ELR (cell line): ENCODE measurements at places on chromosomes 13 and 19.

DNA sequence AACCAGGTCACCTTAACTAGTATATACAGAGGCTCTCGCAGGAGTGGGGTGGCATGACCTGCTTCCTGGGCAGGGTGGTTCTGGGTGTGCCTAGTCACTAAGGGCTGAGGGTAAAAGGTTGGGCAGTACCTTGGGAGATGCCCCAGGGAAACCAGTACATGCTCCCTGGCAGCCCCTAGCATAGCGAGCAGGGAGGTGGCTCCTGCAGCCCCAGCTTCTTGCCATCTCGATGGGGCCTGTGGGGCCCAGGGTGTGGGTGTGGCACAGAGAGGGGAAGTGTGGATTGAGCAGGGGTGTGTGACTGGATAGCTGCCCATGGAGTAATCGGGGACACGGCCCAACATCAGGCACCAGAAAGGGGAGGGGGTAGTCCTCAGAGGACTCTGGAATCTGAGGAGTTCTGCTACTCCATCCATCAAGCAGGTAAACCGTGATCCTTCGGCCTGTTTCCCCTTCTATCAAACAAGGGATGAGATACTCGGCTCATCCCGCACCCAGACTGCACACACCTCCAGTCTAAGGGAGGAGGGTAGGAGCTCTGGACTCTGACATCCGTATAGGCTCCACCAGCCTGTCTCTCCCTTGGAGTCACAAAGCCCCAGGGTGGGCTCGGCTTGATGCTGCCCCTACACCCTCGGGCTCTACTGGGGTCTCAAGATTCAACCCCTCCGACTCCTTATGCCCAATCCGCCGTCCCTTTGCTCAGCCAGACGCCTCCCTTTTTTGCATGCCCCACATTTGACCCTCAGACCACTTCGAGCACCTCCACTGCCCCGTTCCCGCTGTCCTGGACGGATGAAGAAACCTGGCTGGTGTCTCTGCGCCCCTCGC, 1.1 kb downstream of the ZBTB45 start:
- peak; percentile 5 for DNase-seq

DNA sequence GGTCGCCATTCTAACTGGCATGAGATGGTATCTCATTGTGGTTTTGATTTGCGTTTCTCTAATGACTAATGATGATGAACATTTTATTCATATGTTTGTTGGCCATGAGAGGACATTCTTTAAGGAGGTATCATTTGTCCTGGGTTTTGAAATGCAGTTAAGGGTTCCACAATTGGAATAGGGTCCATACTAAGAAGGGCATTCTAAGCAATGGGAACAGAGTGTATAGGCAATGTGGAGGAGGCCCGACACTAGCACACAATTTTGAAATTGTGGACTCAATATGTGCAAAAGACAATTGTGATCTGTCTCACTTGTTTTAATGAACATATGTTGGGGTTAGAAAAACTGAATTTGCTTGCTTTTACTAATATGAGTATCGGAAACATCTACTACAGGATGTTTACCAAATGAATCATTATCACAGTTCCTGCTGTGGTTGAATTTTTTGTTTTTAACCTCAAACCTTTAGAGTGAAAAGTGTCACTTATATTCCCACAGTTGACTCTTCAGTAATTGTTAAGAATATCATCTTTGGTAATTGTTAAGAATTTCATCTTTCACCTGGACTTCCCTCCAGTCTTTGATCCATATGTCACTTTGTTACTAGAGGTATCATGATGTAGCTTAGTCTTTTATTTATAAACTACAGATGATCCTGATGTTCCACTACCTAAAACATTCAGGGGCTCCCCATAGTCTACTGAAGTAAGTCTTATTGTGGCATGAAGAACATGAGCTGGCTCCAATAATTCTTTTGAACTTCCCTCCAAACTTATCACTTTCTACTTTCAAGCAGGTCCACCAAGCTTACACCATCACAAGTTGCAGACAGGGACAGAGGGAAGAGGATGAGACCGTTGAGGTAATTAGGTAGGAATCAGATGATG, 109.7 kb upstream of the KLF12 start:
- DNase-seq: peak; percentile 95

GRCh38 chr13:74066937-74067336, 67.3 kb downstream of the KLF12 start:
- no peak for DNase-seq

DNA sequence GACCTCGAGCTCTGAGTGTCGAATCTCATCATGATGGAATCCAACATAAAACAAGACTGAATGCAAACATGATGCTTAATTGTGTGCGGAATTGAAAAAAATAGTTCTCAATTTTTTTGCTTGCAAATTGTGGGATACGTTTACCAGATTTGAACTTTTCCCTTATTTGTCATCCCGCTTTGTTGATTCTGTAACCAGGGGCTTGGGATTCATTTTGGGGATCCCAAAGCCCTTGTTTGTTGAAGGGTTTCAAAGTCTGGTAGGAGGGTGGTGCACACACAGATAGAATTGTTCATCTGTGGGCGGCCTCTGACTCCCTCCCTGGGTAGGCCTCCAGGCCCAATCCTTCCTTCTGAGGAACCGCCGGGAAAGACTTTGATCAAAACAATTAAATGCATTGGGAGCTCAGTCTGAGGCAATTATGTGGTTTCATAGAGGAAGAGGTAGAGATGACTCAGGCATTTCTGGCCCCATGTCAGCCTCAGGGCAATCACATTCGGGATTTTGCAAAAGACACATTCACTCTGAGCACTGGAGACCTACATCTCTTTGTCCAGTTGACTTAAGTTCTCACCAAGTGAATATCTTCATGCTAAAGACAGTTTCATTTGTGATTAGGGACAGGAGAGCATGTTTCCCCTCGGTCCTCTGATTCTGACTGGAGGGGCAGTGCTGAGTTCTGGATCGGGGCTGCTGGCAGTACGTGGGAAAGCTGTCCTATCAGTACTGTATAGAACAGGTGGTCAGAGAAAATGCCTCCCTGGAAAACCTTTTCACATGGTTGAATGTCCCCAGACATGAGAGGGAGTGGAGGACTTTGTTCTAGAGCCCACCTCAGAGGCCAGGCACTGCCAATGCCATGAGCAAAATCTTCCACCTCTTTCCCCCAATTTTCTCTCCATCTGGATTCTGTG, 27.8 kb upstream of the IGFL4 start:
- DNase-seq: peak; percentile 95

- peak; percentile 95 for DNase-seq
Measured at GRCh38 chr19:19821366-19821951, at the start of gene ZNF506. ZNF506 (minus strand) TSS chr19:19821750; CDS start chr19:19821603, 147 bp downstream.

DNA sequence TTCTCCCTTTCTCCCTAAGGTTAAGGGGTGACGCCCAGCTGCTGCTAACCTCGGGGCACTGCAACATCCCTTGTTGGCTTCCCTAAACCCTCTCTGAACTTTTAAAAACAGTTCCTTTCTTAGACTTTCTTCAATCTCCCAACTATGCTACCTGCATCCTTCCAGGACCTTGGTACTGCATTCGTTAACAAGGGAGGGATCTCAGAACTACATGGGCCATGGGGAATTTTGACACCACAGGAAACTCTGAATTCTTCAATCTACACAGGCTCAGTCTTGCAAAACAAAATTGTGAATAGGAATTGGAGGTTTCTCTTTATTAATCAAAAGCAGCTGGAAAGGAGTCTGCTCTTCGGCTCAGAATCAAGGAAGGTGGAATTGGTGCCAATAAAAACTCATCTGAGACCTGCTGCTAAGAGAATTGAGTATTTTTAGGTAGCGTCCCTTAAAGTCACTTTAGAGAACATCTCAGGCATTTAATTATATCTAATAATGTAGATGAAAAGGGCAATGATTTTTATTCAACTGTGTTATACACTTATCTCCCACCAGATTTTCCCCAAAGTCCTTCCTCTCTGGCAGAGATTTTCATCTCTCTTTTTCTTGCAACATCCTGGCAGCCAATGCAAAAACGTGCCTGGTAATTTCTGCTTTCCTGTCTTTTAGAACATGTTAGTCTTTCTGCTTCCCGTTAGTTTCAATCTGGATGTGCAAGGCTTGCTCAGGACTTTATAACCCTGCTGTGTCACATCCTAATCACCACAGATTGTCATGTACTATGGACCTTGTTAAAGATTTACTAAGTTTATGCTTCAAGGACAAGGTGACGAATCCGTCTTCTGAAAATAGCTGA, 69.1 kb upstream of the SLC15A1 start:
- no peak for DNase-seq

DNA sequence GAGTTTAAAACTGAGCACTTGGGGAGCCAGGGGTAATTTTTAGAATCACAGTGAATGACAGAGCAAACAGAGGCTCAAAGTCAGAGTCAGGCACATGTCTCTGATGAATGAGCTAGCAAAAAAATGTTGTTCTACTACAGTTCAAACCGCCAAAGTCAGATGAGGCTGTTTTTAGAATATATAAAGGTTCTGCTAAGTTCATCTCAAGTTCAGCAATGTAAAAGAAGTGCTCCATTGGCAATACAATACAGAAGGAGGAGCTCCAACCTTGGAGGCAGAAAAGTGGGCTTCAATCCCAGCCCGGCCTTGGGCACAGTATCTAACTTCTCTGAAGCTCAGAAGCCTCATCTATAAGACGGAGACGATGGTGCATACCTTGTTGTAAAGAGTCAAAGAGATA, 70.1 kb upstream of the IPO5 start:
- DNase-seq: no peak

GRCh38 chr19:406971-407510, 1.9 kb downstream of the C2CD4C start:
- no peak for DNase-seq

- DNase-seq: no peak
Measured at GRCh38 chr13:92830821-92831220, 395.8 kb upstream of the GPC6 start.

DNA sequence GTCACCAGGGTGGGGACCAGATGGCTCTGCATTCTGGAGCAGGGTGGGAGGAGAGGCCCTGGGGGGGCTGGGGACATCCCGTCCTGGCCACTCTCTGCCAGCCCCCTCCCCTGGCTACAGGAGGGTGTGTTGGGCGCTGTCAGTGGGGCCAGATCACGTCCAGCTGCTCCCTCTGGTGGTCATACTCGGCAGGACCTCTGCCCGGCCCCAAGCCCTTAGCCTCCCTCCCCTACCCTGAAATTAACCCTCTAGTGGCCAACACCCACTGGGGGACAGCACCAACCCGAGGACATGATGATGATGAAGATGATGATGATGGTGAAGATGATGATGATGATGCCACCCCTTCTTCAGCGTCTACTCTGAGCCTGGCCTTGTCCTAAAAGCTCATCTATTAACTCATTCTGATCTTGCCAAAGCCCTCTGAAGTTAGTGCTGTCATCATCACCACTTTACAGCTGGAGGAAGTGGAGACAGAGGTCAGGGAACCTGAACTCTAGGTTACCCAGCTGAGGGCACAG, 590 bp upstream of the LGI4 start:
- peak; percentile 67 for DNase-seq

- no peak for DNase-seq
Measured at GRCh38 chr13:51967482-51968446, 43.5 kb downstream of the ATP7B start.

GRCh38 chr13:112777637-112778406, 88.0 kb downstream of the ATP11A start:
- no peak for DNase-seq

DNA sequence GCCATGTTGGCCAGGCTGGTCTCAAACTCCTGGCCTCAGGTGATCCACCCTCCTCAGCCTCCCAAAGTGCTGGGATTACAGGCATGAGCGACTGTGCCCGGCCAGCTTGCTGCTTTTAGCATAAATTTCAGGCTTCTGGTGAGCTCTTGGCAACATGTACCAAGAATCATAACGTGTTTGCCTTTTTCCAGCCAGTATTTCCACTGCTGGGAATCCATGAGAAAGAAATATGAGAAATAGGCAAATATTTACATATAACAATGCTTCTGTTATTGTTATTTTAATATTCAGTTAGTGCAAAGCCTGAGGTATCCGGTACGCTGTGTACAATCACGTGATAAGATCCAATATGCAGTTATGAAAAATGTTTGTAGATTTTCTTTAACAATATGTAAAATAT, 29.2 kb upstream of the CERS4 start:
- no peak for DNase-seq

- no peak for DNase-seq
Measured at GRCh38 chr13:112916296-112916695, 52.7 kb upstream of the MCF2L start.

- DNase-seq: no peak
Measured at GRCh38 chr13:44120043-44120442, 240.3 kb downstream of the LACC1 start.
